ENCODE measurements at places on chromosomes 7 and 10.

GRCh38 chr10:86423739-86424138 is 57.1 kb upstream of the GRID1 start:
- H3K27me3 ChIP-seq: no peaks in the 10 kb centered on the region
- no peak overlapping the region for H3K4me3 ChIP-seq
- H3K36me3 ChIP-seq: no peaks in the 10 kb centered on the region
- H3K4me1 ChIP-seq: no peaks in the 10 kb centered on the region
- DNase-seq: no peak

DNA sequence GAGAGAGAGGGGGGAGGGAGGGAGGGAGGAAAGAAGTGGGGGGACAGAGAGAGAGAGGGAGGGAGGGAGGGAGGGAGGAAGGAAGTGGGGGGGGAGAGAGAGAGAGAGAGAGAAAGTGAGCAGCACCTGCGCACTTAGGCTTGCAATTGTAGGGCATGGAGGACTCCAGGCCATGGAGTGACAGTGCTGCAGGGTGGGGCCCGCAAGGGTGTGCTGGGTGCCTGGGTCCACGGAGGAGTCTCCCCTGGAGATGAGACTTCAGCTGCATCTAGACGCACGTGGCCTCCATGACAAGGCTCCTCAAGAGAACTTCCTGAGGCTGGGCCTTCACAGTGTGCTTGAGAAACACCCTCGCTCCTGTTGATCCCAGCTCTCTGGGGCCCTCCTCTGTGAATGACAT is 44.5 kb downstream of the CLRN3 start:
- H3K36me3 ChIP-seq: peaks cover 3% of the 10 kb centered on the region
- H3K27ac ChIP-seq: peak overlapping the region; percentile 64
- H3K4me3 ChIP-seq: no peak overlapping the region
- H3K4me1 ChIP-seq: peaks cover 11% of the 10 kb centered on the region

DNA sequence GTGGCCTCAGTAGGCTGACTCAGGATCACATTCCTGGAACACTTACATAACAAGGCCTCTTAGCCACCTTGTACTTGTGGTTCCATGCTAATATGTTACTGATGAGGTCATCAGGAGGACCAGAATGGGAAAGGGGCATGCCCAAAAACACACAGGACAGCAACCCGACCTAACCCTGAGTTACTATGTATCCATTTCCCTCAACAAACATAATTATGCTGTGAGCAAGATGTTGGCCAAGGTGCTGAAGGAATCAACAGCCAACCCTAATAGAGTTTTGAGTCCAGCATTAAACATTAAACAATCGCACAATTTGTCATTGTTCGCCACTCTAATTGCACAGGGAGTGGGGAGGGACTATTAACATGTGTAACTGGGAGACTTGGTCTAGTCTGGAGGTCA is 129.4 kb downstream of the PLPP4 start:
- no peaks in the 10 kb centered on the region for H3K36me3 ChIP-seq
- H3K4me1 ChIP-seq: no peaks in the 10 kb centered on the region
- no peak for DNase-seq
- no peak overlapping the region for H3K27ac ChIP-seq
- no peak overlapping the region for H3K4me3 ChIP-seq

DNA sequence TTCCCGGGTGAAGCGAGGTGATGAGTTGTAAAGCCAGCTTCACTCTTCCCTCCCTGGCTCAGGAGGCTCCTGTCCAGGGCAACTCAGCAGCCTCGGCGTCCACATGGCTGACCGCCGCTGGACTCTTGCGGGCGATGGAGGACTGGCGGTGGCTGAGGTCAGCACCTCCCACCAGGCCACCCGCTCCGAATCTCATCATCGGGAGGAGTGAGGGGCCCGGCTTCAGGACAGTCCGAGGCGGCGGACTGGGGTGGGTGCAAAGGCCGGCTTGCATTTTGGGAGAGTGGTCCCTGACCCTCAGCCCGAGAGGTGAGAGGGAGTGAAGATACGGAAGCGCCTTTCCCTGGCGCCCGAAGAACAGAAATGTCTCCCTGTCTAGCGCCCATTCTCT is 759 bp downstream of the DNAJB12 start:
- peaks cover 15% of the 10 kb centered on the region for H3K36me3 ChIP-seq
- no peak for DNase-seq
- H3K4me3 ChIP-seq: peak overlapping the region; percentile 99
- peak overlapping the region; percentile 95 for H3K27ac ChIP-seq
- no peaks in the 10 kb centered on the region for H3K27me3 ChIP-seq
- H3K4me1 ChIP-seq: peaks cover 30% of the 10 kb centered on the region

- no peaks in the 10 kb centered on the region for H3K4me1 ChIP-seq
- DNase-seq: no peak
- no peak overlapping the region for H3K27ac ChIP-seq
- H3K36me3 ChIP-seq: no peaks in the 10 kb centered on the region
Measured at GRCh38 chr10:29921071-29921446, 138.3 kb downstream of the JCAD start.

DNA sequence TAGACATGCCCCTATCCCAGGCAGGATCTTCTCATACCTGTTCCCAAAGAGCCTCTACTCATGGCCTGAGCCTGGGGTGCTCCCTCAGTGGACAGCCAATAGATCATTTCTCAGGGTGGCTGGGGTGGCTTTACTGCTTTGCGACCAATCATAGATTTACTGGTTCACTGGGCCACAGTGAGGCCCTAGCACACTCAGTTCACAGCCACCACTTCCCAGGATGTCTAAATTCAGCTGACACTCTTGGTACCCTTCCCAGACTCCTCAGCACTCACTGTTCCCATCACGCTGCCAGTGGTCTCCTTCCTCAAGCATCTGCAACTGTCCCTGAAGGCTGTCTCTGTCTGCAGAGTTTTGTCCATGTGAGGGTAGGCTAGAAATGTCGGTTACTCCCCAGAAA is 50.6 kb downstream of the ARHGAP22 start:
- no peak overlapping the region for H3K27ac ChIP-seq
- peaks cover 4% of the 10 kb centered on the region for H3K27me3 ChIP-seq
- peaks cover 5% of the 10 kb centered on the region for H3K4me1 ChIP-seq
- no peak for DNase-seq

GRCh38 chr7:21962677-21963076 is 17.0 kb upstream of the CDCA7L start:
- H3K4me3 ChIP-seq: no peak overlapping the region
- H3K27me3 ChIP-seq: no peaks in the 10 kb centered on the region
- H3K27ac ChIP-seq: no peak overlapping the region
- no peak for DNase-seq
